ENCODE measurements at places on chromosomes 5 and 9. TPM values are rescaled to one million over a fixed set of nuclear protein-coding genes. Genes with fewer than 3 reads are reported as not detected.

The GFRA3 gene
- total RNA-seq, result not detected

The SLC45A2 gene
- not detected for total RNA-seq

The SLC36A3 gene
- not detected for total RNA-seq

The DBH gene
- total RNA-seq, result 1.8 TPM

The CFAP157 gene
- total RNA-seq, result not detected

The DIRAS2 gene
- total RNA-seq, result not detected

The BSPRY gene
- total RNA-seq, result not detected

The PCSK1 gene
- not detected for total RNA-seq

The CNTNAP3B gene
- not detected for total RNA-seq

The FRMD3 gene
- 1.0 TPM for total RNA-seq

The MOB3B gene
- total RNA-seq, result 0.25 TPM

The FIBCD1 gene
- total RNA-seq, result not detected

The POLR1E gene
- 28.9 TPM for total RNA-seq

The CARD9 gene
- 0.64 TPM for total RNA-seq

The FOXD4 gene
- not detected for total RNA-seq

The GABRG2 gene
- total RNA-seq, result not detected

The PPP3R2 gene
- total RNA-seq, result not detected

The AFAP1L1 gene
- 0.47 TPM for total RNA-seq

The CNTLN gene
- 0.28 TPM for total RNA-seq

The GPX3 gene
- not detected for total RNA-seq

The COMMD10 gene
- 26.0 TPM for total RNA-seq

The PFDN1 gene
- total RNA-seq, result 21.3 TPM
